ENCODE measurements at places on chromosomes 3 and 15. TPM values are rescaled to one million over a fixed set of nuclear protein-coding genes. Genes with fewer than 3 reads are reported as not detected.

Gene CFAP91
- total RNA-seq: 47.9 TPM

Gene DOCK3
- total RNA-seq: not detected

Gene PLOD2
- total RNA-seq: 47.9 TPM

Gene DAPK2
- 1.7 TPM for total RNA-seq

Gene DPP8
- total RNA-seq: 34.5 TPM

Gene NAA80
- total RNA-seq: 10.8 TPM

Gene RETNLB
- not detected for total RNA-seq

Gene SCAPER
- 26.0 TPM for total RNA-seq

Gene PLSCR2
- not detected for total RNA-seq

Gene GOLGA8Q
- total RNA-seq: 1.0 TPM

Gene ARNT2
- 19.8 TPM for total RNA-seq

Gene DUOX2
- total RNA-seq: 0.35 TPM

Gene C3orf18
- total RNA-seq: 24.1 TPM

Gene AMIGO3
- total RNA-seq: 0.34 TPM

Gene IL17RB
- 5.6 TPM for total RNA-seq
